ENCODE measurements at places on chromosomes 5 and 9.

GRCh38 chr9:26413611-26414010 is 479.0 kb downstream of the CAAP1 start:
- DNase-seq = no peak

DNA sequence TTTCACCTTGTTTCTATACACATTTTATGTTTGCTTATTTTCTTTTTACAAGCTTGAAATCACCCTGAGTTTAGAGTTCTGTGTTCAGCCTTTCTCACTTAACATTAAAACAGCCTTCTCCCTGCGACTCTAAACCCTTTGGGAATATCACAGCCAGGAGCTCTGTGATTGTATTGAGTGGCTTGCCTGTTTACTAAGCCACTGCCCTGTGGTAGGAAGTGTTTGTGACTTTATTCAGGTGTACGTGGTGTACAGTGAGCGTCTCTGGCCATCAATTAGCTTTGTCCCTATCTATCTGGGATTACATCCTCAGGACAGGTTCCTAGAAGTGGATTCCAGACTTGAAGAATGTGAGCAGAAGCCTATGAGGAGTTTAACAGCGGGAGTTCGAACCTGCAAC is 11.0 kb upstream of the NEURL1B start:
- DNase-seq = no peak

DNA sequence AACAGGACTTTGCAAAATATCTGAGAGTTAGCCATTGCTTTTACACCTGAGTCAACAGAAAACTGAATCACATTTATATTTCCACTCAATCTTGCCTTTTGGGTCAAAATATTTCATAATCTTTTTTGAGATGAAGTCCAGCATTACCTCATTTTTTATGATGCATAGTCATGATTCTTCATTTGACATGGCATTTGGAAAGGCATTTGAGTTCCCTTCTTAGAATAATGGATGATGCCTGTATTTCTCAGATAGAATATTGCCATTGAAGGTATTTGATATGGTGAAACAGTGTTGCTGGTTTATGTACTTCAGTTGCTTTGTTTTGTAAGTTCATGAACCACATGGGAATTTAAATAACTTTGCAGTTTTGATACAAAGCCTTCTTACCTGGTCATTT is 180.4 kb downstream of the PRR16 start:
- DNase-seq = no peak

- DNase-seq = no peak
These were observed 1.2 kb downstream of the PDE8B start for GRCh38 chr5:77211691-77212047.

GRCh38 chr5:150580917-150581316 is 59.5 kb upstream of the SYNPO start:
- no peak for DNase-seq

DNA sequence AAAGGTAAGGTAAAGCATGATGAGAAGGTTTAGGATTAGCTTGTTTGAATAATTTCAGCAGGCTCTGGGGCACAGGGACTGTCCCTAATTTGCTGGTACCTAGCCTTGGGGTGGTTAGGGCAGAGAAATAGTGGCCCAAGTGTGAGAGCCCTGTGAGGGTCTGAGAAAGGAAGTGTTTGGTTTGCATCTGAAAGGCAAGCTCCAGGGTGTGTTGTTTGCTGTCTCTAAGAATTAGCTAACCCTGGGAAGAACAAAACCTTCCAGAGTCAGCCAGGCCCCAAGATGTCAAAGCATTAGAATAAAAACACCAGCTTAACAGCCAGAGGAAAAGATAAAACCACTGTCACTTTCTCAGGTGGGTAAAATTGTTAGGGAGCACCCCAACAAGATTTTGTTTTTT is 31.0 kb downstream of the TMEM252 start:
- no peak for DNase-seq

GRCh38 chr5:42985129-42986037 is 54.7 kb downstream of the ANXA2R start:
- DNase-seq = no peak

DNA sequence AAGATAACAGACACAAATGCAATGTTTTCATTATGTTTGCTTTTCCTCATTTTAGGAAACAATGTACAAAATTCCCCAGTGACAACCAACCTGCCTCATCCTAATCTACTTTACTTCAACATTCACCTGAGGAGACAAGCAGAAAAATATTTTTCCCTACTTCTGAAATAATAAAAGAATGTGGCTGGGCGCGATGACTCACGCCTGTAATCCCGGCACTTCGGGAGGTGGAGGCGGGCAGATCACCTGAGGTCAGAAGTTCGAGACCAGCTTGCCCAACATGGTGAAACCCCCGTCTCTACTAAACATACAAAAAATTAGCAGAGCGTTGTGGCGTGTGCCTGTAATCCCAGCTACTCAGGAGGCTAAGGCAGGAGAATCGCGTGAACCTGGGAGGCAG is 36.9 kb downstream of the MYO10 start:
- DNase-seq = no peak

- DNase-seq = no peak
These were observed 168.8 kb downstream of the PDE4D start for GRCh38 chr5:59724482-59725391.

GRCh38 chr5:94748212-94748611 is 129.7 kb downstream of the SLF1 start:
- DNase-seq = no peak

- no peak for DNase-seq
These were observed 25.0 kb downstream of the CCDC152 start for GRCh38 chr5:42781584-42781983.

DNA sequence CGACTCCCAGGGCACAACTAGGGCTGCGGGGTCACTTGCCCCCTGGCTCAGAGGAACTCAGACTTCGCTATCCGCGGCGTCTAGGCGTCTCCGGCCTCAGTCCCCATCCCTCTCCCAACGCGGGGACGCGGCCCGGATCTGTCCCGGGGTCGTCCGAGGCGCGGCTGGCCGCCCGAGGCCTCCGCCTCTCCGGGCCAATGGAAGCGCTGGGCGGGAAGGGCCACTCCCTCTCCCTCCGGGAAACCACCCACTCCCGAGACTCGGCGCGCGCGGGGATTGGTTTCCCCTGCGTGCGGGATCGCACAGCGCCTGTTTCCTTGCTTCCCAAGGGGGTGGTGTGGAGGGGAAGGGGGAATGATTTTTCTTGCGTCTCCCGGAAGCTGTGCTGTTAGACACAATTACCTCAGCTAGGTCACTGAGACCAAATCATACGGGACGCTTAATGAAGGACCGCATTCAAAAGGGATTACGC is 38.3 kb downstream of the NR2F1 start:
- DNase-seq = no peak

GRCh38 chr9:104941597-104941996 is 13.6 kb upstream of the ABCA1 start:
- no peak for DNase-seq
